ENCODE measurements at places on chromosomes 3 and 15. TPM values are rescaled to one million over a fixed set of nuclear protein-coding genes. Genes with fewer than 3 reads are reported as not detected.

The VGLL3 gene
- total RNA-seq, result 8.0 TPM

DNA sequence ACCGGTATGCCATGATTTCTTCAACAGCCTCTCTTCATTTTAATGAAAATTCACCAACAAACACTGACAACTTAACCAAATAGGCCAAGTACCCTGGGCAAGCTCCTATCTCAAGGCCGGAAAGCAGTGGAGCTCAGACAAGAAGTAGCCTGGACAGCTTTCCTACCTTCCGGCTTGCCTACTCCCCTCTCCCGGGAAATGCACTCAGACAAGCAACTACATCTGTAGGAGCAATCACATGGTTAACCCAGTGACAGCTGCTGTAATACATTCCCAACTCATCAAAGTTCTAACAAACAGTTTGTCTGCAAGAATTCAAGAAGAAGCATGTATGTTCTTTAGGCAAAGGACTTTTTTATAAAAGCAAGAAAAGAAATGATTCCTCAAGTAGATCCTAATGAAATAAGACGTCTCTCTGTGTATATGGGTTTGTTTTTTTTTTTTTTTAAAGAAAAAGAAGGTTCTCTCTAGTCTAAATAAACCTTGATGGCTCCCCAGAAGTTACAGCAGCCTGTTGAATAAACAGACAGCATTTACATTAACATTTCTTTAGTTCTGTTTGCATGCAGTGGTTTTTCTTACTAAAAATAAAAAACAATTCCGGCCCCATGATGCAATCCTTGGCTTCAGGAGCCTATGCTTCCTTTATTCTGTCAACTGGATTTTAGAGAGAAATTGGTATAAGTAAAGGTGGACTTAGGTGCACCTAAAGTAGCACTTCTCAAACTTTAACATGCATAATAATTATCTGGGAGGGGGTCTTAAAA lies 278.7 kb downstream of the NEK10 start:
- DNase-seq, result no peak
- H3K4me1 ChIP-seq, result no peaks in the 10 kb centered on the region
- H3K27ac ChIP-seq, result peak overlapping the region; percentile 28
- no peak overlapping the region for H3K4me3 ChIP-seq

GRCh38 chr3:52756141-52756540 lies 14.6 kb downstream of the NEK4 start:
- H3K4me3 ChIP-seq, result no peak overlapping the region
- H3K4me1 ChIP-seq, result no peaks in the 10 kb centered on the region
- H3K27me3 ChIP-seq, result no peaks in the 10 kb centered on the region
- peaks cover 4% of the 10 kb centered on the region for H3K36me3 ChIP-seq

- no peaks in the 10 kb centered on the region for H3K36me3 ChIP-seq
- H3K27me3 ChIP-seq, result no peaks in the 10 kb centered on the region
- H3K4me1 ChIP-seq, result no peaks in the 10 kb centered on the region
- DNase-seq, result no peak
Observed at GRCh38 chr3:9172851-9173321, 76.6 kb downstream of the SRGAP3 start.

DNA sequence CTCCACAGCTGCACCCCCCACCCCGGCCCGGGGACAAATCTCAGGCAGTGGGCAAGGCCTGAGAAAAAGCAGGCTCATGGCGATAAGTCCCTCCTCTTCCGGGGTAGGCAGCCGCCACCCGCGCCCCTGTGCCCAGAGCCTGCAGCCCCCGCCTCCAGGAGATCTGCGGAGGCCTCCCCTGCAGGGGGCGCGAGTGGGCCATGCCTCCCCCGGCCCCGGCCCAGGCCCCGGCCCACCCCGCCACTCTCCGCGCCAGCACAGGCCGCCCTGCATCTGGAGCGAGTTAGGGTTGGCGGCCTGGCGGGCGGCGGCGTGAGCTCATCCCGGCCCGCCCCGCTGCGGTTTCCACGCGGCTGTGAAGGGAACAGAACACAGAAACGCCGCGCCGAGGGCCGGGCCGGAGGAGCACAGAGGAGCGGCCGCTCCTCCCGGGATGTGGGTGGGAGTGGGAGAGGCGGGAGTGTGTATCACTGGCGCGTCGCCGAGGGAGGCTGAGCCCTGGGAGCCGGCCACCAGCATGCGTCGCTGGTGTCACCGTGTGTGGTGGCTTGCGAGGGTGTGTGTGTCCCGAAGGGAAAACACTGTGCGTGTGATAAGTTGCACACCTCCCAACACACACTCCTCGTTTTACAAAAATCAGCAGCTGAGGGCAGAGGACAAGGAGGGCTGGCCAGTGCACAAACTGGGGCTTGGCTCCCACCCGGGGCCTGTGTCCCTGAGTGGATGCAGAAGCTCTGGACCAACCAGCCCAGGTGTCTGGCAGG lies 17.2 kb downstream of the MYL3 start:
- no peaks in the 10 kb centered on the region for H3K27me3 ChIP-seq
- peak overlapping the region; percentile 47 for H3K4me3 ChIP-seq
- peak; percentile 71 for DNase-seq
- peak overlapping the region; percentile 4 for H3K27ac ChIP-seq

- H3K4me3 ChIP-seq, result no peak overlapping the region
- no peaks in the 10 kb centered on the region for H3K4me1 ChIP-seq
- H3K36me3 ChIP-seq, result no peaks in the 10 kb centered on the region
- H3K27me3 ChIP-seq, result no peaks in the 10 kb centered on the region
- DNase-seq, result no peak
- H3K27ac ChIP-seq, result no peak overlapping the region
Observed at GRCh38 chr15:41870689-41871081, 23.2 kb downstream of the SPTBN5 start.

- H3K27ac ChIP-seq, result no peak overlapping the region
- no peaks in the 10 kb centered on the region for H3K36me3 ChIP-seq
- no peak overlapping the region for H3K4me3 ChIP-seq
- no peak for DNase-seq
- no peaks in the 10 kb centered on the region for H3K27me3 ChIP-seq
Observed at GRCh38 chr15:62601777-62602545, 436.9 kb upstream of the C2CD4B start.

DNA sequence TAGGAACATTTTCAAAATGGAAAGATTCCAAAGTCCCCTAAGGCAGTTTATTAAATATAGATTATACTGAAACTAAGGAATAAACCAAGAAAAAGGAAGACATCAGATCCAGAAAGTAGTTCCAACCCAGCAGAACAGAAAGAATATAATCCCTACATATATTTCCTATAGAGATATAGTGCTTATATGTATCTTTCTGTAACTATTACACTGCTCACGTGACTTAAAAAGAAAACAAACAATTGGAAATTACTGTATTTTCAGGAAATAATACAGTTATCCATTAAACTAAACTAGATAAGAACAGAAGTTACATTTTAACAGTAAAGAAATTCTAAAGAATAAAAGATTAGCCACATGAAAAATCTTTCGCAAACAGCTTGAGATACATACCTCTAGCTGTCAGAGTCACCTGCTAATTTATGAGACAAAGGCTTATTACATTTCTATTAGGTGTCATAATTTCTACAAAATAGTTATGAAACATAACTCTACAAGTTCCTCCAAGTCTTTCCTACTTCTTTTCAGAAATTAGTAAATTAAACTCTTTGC lies 10.5 kb downstream of the DPH6 start:
- no peak overlapping the region for H3K27ac ChIP-seq
- no peak for DNase-seq
- H3K4me1 ChIP-seq, result no peaks in the 10 kb centered on the region

- H3K4me3 ChIP-seq, result no peak overlapping the region
- H3K27ac ChIP-seq, result no peak overlapping the region
- DNase-seq, result no peak
- no peaks in the 10 kb centered on the region for H3K27me3 ChIP-seq
- no peaks in the 10 kb centered on the region for H3K4me1 ChIP-seq
Observed at GRCh38 chr3:51441282-51442030, 50.4 kb downstream of the RBM15B start.
